Cerebellum (tissue), 4 donors: ENCODE measurements at places on chromosomes 1 and 21.

DNA sequence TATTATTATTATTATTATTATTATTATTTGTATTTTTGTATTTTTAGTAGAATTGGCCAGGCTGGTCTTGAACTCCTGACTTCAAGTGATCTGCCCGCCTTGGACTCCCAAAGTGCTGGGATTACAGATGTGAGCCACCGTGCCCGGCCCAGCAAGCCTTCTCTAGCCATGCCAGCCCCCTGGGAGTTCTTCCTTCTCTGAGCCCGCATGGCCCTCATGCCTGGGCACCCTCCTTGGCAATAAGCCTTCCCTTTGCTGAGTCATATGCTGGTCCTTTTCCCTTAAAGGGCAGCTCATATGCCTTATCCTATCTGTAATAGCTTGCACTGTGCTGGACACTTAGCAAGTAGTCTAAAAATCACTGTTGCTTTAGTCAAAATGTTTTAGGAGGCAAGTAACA, 8.5 kb upstream of the NBL1 start:
- no peak for DNase-seq

GRCh38 chr1:108962681-108963051, 618 bp downstream of the CLCC1 start:
- DNase-seq: no peak

- DNase-seq: no peak
Measured at GRCh38 chr1:100523038-100523652, 14.8 kb upstream of the GPR88 start.

DNA sequence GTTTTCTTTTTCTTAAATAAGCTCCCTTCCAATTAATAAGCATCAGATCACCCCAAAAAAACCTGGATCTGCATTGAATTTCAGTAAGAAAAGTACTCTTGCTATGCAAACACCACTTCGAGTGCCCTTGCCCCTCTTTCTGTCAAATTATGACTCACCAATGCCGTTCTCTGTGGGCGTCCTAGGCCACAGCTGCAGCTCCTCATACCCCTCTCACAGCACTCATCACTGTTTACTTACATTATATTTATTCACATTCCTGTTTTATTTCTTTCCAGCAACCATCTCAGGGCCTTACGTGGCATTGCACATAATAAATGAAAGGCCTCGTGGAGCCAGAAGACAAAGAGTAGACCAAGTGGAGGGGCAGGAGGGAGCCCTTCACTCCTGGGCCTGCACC, 99.1 kb upstream of the CTTNBP2NL start:
- no peak for DNase-seq

DNA sequence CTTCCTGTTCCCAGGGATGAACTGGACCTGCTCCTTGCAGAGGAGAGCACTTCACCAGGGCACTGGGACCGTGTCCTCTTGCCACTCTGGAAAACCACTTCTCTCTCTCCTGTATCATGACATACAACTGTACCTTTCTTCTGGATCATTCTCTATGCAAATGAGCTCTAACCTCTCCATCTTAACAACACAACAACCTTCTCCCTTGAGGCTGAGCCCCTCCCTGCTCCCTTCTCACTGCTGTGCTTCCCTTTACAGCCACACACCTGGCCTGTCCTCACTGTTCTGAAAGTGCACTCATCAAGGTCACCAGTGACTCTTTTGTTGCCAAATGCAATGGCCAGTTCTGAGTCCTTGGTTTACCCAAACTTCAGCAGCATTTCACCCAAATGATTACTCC, 54.5 kb upstream of the MRPS6 start:
- DNase-seq: no peak
